Mammary epithelial cell (primary cell): ENCODE measurements at places on chromosomes 5 and 9. TPM values are rescaled to one million over a fixed set of nuclear protein-coding genes. Genes with fewer than 3 reads are reported as not detected.
A peak's percentile ranks its signal among the peaks of the same experiment; 100 is the strongest.

DNA sequence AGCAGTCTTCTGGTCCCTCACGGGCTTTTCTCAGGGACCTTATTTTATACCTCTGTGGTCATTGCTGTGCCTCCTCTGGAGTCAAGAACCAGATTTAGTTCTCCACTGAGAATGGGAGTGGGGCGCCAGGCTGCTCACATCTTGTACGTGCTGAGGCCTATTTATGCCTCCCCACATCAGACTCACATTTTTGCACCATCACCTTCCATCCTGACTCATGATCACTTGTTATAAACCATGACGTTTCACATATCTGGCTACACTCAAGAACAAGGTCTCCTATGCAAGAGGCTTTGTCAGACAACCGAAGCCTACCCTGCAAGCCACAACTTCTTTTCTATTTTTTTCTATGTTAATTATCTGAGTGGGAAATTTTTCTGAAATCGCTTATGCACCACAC is 10.7 kb downstream of the PRUNE2 start:
- DNase-seq = no peak

DNA sequence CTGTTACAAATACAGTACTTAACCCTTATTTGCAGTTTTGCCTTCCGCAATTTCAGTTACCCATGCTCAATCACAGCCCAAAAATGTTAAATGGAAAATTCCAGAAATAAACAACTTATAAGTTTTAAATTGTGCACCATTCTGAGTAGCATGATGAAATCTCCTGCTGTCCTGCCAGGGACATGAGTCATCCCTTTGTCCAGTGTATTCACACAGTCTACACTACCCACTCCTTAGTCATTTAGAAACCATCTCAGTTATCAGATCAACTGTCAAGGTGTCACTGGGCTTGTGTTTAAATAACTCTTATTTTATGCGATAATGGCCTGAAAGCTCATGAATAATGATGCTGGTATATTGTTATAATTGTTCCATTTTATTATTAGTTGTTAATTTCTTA is 95.8 kb downstream of the PLCXD3 start:
- DNase-seq = peak; percentile 86

- no peak for DNase-seq
These were observed 22.2 kb upstream of the CMBL start for GRCh38 chr5:10329820-10330481.

GRCh38 chr5:135455876-135456237 is 3.7 kb upstream of the TIFAB start:
- DNase-seq = no peak

- no peak for DNase-seq
These were observed 1.1 kb downstream of the PLPP6 start for GRCh38 chr9:4662989-4663792.

DNA sequence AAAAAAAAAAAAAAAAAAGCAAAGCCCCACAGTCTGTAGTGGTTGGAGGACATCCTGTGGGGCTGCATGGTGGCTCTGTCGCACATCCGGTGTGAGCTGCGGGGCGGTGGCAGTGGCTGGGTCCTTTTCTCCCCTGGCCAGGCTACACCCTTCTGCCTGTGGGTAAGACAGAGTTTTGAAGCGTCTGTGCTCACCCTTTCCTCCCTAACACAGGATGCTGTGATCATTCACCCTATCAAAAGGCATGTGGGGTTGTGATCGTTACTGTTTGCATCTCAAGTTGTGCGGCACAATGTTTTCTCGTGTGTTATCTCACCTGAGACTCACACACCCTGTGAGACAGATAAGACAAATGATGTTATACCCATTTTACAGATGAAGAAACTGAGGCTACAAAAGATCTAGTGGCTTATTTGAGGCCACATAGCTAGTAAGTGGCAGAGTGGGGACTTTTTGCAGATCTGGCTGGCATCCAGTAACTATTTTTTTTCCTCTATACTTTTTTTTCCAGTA is 17.5 kb downstream of the IRF1 start:
- DNase-seq = no peak

DNA sequence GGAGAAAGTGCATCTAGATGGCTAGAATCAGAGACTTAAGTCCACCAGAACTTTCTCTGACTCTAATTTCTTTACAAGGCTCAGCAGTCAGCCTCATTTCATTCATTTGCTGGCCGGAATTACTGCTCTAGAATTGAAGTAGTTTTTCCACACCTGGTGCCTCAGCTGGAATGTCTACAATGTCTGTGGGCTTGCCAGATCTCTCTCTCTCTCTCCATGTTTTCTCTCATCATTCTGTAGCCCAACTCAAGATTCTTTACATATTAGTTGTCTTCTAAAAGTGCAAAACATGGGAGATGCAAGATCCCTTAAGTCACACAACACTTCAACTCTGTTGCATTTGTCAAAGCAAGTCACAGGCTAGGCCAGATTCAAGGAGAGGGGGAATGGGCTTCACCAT is 103.9 kb upstream of the TAF11L2 start:
- no peak for DNase-seq

DNA sequence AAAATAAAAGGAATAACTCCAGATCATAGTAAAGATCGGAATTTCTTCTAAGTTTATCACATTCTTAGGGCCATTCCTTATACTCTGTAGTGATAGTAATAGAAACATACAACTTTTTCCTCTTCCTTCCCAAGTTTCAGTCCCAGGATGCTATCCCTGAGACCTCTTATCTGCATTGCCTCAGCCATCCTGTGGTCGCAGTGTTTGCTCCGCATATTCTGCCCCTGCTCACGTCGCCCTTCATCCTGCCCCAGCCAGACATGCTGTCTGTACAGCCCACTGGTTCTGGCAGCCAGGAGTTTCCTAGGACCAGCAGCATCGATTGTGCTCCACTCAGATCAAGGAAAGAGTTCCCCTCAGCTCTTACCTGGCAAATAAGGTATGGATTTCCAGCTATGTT is 132.7 kb upstream of the ERCC6L2 start:
- no peak for DNase-seq

DNA sequence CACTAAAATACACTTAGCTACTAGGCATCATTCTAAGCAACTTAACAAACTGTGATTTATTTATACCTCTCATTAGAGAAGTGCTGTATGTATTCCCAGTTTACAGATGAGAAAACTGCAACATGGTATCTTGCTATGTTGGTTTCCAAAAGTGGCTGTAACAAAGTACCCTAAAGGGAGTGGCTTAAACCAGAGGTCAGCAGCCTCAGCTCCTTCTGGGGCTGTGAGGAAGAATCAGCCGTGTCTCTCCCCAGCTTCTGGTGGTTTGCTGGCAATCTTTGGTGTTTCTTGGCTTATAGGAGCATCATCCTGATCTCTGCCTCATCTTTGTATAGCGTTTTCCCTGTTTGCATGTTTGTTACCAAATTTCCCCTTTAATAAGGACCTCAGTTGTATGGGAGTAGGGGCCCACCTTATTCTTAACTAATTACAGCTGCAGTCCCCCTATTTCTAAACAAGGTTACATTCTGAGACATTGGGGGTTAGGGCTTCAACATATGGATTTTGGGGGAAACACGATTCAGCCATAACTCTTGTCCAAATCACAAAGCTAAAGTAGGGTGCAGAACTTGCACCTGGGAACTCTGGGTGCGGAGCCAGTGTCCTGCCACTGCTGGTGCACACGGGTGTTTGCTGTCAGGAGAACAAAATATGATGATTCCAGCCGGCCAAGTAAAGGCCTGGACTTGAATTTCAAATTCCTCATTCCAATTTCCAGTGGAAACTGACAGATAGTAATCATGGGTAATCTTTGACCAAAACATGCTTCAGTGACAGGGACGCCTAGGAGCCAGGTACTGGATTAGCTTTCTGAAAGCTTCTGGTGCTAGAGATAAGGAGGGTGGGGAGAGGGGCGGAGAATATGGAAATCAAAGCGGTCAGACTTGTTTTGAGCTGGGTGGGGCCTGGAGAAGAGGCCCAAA is 43.3 kb downstream of the RAI14 start:
- DNase-seq = no peak

DNA sequence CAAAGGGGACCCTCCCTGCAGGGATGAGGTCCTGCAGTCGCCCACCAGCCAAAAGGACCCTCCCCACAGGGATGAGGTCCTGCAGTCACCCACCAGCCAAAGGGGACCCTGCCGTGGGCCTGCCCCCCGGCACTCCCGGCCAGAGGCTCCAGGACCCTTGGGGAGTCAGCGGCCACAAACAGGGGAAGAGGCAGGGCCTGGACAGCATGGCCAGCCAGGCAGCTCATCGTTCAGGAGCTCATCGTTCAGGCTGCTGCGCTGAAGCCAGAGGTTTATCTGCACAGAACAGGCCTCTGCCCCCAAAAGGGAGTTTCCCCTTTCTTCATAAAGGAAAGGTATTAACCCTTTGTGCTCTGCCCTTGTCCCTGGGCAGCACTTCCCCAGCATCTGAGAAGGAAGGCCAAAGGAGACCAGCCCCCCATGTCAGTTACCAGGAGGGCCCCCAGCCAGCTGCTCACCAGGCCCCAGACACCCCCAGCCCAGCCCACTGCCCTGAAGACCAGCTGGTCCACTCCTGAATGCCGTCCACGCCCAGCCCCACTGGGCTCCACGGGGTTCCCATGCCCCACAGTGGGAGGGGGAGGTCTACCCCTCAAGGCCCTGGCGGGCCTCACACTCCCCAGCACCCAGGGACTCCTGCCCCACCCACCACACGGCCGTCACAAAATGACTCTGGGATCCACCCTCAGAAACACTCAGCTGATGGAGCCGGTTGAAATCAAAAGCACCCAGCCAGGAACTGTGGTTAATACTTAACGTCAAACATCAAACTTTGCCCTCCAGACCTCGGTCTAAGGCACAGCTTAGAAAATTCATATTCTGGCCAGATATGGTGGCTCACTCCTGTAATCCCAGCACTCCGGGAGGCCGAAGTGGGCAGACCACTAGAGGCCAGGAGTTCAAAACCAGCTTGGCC is 6.3 kb downstream of the SLC12A7 start:
- no peak for DNase-seq

DNA sequence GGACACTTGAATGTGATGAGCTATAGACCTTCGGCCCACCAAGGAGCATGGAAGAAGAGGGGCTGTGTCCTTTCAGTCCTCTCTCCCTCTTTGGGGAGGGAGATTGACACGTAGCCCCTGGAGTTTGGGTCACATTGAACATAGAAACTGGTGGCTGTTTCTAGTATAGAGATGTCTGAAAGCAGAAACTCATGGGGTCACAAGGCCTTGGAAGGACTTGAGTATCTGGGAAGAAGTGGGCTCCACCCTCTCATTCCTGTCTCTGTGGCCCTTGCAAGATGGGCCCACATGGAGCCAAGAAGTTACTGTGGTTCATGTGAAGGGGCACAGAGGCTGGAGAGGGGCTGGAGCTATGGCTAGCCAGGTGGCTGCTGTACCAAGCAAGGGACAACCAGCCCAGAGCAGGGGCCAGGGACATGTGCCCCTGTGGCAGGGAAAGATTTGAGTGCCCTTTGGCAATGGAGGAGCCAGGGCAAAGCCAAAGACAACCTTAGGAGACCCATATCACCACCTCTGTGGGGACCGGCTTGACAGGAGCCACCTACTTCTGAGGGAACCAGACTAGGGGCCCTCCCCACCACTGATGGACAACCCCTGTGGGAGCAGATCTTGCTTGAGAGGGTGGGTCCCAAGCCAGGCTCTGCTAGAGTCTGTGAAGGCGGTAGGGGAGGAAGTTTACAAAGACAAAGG is 12.8 kb upstream of the ANGPTL2 start:
- DNase-seq = no peak

DNA sequence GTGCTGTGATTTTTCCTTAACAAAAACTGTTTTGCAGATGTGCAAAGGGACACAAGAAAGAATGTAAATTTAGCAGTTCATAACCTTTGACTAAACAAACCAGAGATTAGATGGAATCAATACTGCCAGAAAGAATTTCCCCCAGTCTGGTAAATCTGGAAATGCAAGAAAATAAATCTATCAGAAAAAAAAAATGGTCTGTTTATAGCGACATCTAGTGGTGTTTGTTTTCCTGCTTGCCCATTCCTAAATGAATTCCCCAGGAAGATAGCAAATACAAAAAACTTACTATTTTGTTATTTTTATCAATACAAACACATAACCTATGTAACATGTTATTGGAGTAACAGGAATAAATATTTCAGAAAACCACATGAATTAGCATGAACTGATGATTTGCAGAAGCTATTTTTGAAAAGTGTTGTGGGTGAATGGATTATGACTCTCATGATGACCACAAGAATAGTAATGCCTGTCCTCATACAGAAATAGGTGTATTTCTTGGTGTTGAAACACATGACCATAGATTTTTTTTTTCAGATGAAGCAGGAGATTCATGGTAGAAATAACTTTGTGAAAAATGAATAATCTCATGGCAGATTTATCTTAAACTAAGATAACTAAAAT is 1703.8 kb downstream of the MAT2B start:
- DNase-seq = peak; percentile 2

DNA sequence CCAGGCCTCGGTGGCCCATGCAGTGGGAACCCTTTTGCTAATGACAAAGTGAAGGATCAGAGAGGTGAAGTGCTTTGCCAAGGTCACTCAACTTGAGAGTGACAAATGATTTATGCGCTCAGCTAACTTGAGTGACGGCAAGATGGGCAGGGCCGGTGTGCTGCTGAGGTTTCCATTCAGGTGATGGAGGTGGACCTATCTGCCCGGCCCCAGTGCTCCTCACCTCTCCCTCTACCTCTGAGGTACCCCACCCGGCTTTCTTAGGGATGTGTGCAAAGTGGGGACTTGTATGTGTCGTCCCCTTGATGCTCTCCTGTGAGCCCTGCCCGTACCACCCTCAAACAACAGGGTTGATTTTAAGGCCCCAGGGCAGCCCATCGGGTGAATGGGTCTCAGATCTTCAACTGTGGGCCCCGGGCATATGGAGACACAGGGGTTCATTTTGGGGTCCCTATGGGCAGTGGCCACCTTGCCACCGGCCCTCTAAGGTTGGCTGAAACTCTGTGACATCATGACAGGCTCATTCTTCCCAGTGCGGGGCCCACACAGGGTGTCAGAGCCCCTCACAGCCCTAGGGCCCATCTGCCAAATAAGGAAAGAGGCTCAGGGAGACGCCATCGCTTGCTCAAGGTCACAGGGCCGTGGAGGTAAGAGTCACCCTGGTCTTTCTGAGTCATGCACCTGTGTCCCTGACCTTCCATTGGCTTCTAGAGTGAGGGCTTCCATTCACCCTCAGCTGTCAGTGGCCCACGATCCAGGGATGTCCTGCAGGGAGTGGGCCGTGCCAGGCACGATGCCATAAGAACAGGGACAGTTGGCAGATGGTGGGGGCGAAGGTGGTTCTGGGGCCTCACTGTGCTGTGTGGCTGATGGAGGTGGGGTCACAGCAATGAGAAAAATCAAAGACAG is 170.6 kb upstream of the MVB12B start:
- no peak for DNase-seq

PCDHA5 gene
- not detected for polyA plus RNA-seq

LIFR gene
- polyA plus RNA-seq = 1.6 TPM

C5orf58 gene
- not detected for polyA plus RNA-seq

PCDHB16 gene
- 0.17 TPM for polyA plus RNA-seq

ZNF354B gene
- polyA plus RNA-seq = 4.3 TPM
